Germinal center (tissue), 1 donor: ENCODE measurements at places on chromosomes 16 and 17.

DNA sequence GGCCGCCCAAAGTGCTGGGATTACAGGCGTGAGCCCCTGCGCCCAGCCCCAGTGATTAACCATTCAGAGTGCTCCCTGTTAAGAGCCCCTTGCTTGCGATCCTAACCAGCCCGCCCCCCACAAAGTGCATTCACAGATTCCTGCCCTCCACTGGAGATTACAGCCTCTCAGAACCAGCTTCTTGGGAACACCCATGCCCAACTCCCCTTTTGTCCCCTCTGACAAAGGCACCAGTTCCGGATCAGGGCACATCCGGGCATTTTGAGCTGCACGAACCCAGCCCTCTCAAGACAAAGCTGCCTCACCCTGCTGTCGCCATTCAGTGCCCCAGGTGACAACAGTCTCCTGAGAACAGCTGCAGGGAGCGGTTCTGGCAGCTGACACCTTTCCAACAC is 848 bp upstream of the KRT19 start:
- no peak for DNase-seq

GRCh38 chr16:87240211-87241136 is 76.7 kb downstream of the C16orf95 start:
- no peak for DNase-seq

DNA sequence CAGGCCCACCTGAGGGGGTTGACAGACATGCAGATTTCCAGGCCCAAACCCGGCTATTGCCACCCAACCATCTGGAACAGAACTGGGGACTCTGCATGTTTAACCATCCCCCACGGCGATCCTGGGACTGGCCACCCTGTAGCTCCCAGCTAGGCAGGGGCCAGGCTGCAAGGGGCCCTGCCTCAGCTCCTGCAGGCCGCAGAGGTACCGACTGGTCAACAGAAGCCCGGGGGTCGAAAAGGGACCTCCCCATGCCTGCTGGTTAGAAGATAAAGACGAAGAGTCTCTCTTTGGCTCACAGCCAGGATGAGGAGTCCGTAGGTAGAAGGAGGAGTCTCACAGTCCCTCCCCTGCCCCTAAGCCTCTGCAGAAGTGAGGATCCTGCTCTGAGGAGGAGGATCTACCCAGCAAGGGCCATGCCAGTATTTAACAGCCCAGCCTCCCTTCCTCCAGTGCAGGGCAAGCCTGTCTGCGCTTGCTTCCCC is 223.4 kb upstream of the TNRC6C start:
- DNase-seq = no peak

GRCh38 chr16:48003206-48003907 is 152.4 kb downstream of the ABCC12 start:
- DNase-seq = no peak

- DNase-seq = no peak
Measured at GRCh38 chr17:83065660-83066542, 13.5 kb upstream of the METRNL start.

DNA sequence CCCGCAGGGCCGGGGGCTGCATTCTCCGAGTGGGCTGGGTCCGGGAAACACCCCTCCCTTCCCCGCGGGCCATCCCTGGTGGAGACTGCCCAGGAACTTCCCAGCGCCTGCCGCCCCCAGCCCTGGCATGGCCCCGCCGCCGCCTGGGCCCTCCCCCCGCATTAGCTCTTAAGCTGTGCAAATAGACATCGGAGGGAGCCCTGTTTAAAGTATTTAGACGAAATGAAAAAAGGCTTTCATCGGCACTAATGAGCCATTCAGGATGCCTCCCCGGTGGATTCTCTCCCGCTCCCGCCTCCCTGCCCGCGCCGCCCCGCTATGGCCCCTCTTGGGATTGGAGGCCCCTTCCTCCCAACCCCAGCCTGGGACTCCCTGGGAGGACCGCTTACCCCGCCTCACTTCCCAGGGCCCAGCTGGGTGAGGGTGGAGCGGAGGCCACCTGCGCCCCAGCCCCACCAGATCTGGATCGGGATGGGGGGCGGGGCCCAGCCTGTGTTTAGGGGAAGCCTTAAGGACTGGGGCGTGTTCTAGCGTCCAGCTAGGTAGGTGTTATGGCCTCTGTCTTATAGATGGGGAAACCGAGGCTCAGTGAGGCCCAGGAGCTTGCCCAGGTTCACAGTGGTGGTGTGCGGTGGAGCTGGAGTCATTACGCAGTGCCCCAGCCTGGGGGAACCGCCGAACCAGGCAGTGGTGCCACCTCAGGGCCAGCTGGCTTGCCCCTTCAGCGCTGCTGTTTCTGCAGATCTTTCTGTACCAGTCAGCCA is 19.7 kb downstream of the SEZ6 start:
- no peak for DNase-seq

- no peak for DNase-seq
Measured at GRCh38 chr16:15961571-15962090, 12.2 kb downstream of the ABCC1 start.

GRCh38 chr17:67520252-67520906 is 143.3 kb downstream of the PITPNC1 start:
- no peak for DNase-seq

GRCh38 chr17:56536766-56537165 is 56.7 kb upstream of the NOG start:
- DNase-seq = no peak

- DNase-seq = no peak
Measured at GRCh38 chr16:9311303-9311954, 220.0 kb downstream of the HAPSTR1 start.

GRCh38 chr17:41065829-41066624 is at the start of gene KRTAP2-4:
Gene KRTAP2-4, minus strand, starts transcription at chr17:41065879. Its CDS starts 34 bp downstream, at chr17:41065845.
- DNase-seq = no peak

- DNase-seq = no peak
Measured at GRCh38 chr17:78234261-78234865, 2.9 kb downstream of the TMEM235 start.

GRCh38 chr16:78390508-78391324 is 291.3 kb downstream of the WWOX start:
- DNase-seq = no peak

GRCh38 chr17:52524096-52524637 is 365.7 kb upstream of the CA10 start:
- no peak for DNase-seq

- no peak for DNase-seq
Measured at GRCh38 chr17:46742565-46743270, 75.8 kb downstream of the WNT3 start.

GRCh38 chr16:749010-749409 is 8.2 kb upstream of the CIAO3 start:
- DNase-seq = no peak

DNA sequence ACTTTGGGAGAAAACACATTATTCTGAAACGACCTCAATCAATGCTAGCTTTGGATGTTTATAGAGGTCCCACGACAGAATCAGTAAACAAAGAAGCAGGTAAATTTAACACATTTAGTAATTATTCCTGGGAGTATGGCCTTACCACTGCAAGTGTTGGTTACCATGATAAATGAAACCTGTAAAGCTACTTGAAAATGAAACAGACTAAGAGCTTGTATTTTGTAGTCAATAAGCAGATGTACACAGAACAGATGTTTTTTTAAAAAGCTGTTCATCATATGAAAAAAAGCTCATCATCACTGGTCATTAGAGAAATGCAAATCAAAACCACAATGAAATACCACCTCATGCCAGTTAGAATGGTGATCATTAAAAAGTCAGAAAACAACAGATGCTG is 295.3 kb upstream of the XYLT1 start:
- DNase-seq = no peak

DNA sequence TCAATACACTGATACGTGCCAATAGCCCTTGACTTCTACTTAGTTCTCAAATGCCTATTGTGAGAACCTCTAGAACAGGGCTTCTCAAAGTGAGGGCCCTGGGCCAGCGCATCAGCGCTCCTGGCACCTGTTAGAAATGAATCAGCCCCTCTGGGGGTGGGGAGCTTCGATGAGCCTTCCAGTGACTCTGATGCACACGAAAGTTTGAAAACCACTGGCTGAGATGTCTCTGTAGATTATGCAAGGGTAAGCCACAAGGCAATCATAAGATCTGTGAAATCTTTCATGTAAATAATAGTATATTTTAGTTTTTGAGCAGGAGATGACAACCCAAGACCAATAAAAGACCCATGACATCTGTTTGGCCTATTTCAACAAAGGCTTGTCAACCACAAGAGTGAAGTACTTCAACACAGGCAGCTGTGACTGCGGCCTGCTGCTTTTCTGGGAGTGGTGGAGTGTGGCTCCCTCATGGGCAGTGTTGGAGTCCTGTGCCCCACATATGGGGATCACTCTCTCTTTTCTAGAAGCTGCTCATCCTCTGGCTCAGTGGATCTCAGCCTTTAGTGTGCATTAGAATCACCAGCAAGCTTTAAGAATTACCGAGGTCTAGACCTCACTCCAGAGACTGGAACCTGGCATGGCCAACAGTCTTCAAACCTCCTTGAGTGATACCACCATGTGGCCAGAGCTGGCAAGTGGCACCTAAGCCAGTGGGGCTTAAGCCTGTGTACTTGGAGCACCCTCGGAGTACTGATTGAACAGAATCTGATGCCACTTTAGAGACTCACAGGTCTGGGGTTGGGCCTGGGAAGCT is 5.8 kb downstream of the MTHFSD start:
- no peak for DNase-seq

DNA sequence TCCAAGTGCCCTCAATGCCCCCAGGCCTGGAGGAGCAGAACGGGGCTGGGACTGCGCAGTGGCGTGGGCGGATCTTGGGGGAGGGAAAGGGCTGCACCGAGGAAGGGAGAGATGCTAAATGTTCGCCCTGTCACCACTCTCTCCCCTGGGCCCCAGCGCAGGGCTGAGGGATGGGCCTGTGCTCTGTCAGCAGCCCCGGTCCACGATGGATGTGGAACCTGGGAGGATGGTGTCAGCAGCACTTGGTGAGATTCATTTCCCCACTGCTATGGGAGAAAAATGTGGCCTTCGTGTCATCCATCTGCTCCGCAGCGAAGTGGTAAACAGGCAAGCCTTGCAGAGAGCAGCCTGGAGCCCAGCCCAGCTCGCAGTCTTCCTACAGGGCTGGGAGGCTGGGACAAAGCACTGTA is 72.0 kb downstream of the TMEM132E start:
- DNase-seq = no peak

GRCh38 chr17:17120294-17120693 is 78.0 kb downstream of the MPRIP start:
- no peak for DNase-seq

DNA sequence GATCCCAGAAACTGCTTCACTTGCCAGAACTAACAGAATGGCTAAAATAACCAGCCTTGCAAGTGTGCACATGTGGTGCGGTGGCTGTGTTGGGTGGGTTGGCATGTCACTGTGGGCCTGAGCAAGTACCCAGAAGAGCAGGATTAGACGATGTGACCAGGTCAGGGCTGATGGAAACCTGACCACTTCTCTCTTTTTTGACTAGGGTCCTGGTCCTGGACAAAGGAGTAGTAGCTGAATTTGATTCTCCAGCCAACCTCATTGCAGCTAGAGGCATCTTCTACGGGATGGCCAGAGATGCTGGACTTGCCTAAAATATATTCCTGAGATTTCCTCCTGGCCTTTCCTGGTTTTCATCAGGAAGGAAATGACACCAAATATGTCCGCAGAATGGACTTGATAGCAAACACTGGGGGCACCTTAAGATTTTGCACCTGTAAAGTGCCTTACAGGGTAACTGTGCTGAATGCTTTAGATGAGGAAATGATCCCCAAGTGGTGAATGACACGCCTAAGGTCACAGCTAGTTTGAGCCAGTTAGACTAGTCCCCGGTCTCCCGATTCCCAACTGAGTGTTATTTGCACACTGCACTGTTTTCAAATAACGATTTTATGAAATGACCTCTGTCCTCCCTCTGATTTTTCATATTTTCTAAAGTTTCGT is 16.7 kb downstream of the ANKRD40 start:
- no peak for DNase-seq

DNA sequence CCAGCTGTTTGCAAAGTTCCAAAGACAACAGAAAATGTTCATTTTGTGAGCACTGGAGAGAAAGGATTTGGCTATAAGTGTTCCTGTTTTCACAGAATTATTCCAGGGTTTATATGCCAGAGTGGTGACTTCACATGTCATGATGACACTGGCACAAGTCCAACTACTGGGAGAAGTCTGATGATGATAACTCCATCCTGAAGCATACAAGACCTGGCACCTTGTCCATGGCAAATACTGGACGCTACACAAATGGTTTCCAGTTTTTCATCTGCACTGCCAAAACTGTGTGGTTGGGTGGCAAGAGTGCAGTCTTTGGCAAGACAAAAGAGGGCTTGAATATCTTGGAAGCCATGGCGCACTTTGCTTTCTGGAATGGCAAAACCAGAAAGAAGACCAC is 385.0 kb downstream of the CDH11 start:
- no peak for DNase-seq

GRCh38 chr17:19274893-19275292 is 37.7 kb downstream of the EPN2 start:
- DNase-seq = no peak

GRCh38 chr16:1019231-1020090 is 37.9 kb downstream of the SOX8 start:
- DNase-seq = no peak

DNA sequence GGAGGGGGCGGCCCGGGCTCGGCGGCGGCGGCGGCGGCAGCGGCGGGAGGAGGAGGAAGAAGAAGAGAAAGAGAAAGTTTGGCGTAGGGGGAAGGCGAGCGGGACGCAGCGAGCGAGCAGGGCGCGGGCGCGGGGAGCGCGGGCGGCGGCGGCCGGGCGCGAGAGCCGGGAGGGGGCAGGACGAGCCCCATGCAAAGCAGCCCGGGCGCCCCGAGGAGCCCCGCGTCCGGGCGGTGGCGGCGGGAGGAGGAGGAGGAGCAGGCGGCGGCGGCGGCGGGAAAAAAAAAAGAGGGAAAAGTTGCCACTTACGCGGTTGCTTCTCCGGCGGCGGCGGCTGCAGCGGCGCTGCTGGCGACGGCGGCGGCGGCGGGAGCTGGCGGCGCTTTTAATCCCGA is 10.3 kb upstream of the ZFHX3 start:
- peak; percentile 76 for DNase-seq
